ENCODE measurements at places on chromosomes 7 and 10.

DNA sequence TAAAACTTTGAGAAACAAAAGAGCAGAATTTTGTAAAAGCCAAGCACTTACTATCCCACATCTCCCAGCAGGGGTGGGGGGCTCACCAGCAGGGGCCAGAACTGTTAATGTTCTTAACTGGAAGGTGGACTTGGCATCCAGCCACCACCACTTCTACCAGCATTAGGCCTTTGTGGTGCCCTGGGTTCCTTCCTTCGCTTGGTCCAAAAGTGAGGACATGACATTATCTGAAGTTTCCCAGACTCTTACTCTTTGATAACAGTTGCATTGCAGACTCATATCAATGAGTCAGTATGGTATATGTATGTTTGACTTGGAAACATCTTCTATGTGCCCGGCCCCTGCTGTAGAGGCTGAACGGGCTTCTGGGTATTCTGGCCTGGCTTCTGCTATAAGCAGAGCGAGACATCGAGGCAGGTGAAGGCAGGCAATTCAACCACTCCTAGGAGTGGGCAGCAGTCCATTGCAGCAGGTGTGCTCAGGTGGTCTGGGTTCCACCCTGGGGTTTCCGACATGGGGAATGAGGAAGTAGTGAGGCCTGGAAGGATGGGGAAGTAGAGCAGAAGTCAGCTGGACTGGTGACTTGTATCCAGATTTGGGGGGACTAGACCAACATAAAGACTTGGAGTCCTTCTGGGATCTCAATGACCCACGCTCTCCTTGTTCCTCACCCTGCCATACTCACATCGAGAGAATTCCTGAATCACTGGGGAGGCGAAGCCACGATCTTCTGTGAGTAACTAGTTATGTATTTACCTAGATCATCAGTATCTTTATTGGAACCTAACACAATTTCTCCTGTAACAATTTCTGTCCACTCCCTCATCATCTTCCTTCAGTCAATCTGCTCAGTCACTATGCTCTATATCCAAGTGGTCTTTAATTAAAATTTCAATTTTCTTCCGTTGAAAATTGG is 4.1 kb downstream of the ZNF777 start:
- no peak for DNase-seq

DNA sequence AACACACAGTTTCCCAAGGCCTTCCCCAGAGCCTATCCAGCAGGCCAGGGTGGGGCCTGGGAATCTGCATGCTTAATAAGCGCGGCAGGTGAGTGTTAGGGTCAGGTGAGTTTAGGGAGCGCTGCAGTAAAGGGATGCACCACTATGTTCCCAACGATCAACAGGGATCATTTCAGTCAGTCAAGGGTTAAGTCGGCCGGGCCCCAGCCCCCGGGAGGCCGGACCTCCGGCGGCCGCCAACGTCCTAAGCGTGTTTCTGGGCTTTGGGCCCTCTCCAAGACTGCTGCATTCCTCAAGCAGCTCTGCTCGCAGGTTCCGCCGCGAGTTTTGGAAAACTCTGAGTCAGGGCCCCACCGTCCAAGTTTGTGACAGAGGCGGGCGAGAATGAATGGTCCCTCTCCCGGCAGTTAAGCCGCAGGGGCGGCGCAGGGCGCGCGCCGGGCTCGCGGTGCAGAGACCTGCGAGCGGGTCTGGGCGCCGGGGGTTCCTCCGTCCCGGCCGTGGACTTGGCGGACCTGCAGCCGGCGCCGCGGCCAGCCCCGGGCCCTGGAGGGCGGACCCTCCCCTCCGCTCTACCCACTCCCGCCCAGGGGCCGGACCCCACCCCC is 81.6 kb downstream of the ARHGAP22 start:
- DNase-seq, result no peak

- DNase-seq, result peak; percentile 99
Measured at GRCh38 chr10:68901105-68901927, at the start of gene DDX50. Gene DDX50 (plus strand): TSS chr10:68901315. CDS start chr10:68901385, 70 bp downstream.

DNA sequence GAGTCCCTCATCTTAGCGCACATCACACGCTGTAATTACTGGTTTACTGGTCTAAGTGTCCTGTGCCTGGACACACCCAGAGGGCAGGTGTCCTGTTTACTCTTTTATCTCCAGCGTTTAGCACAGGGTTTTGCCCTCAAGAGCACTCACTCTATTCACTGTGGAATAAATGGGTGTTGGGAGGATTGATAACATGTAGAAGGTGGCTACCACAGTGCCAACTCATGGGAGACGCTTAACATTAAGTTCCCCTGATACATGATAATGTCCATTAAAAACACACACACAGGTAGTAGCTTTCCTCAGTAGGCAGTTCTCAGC is 96.1 kb upstream of the EFCAB10 start:
- DNase-seq, result no peak

GRCh38 chr7:139791316-139791715 is 13.5 kb upstream of the HIPK2 start:
- no peak for DNase-seq

DNA sequence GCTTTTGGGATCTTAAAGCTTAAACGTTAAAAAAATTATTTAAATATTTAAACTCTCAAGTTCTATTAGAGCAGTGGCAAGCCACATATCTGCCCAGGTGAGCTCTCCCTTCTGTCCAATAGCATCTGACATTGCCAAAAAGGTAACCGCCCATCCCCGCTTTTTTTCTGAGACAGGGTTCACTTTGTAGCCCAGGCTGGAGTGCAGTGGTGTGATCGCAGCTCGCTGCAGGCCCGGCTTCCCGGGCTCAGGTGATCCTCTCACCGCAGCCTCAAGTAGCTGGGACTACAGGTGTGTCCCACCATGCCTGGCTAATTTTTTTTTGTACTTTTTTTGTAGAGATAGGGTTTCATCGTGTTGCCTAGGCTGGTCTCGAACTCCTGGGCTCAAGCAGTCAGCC is 83.2 kb downstream of the RBM33 start:
- DNase-seq, result no peak

DNA sequence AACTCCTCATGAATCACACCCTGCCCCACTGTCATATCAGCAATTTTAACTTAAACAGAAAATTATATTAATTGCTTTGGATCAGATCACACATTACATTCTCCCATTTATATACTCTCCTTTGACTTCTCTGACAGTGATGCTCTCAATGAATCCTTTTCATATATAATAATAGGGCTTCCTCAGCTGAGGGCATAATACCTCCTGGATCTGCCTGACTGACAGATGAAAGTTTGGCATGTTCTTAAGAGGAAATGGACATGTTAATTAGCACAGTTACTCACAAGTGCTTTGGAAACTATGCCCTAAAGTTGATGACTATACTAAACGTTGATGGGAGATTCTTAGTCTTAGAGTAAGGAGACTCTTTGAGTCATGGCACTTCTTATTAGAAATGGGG is 478.2 kb upstream of the LRRN3 start:
- no peak for DNase-seq

DNA sequence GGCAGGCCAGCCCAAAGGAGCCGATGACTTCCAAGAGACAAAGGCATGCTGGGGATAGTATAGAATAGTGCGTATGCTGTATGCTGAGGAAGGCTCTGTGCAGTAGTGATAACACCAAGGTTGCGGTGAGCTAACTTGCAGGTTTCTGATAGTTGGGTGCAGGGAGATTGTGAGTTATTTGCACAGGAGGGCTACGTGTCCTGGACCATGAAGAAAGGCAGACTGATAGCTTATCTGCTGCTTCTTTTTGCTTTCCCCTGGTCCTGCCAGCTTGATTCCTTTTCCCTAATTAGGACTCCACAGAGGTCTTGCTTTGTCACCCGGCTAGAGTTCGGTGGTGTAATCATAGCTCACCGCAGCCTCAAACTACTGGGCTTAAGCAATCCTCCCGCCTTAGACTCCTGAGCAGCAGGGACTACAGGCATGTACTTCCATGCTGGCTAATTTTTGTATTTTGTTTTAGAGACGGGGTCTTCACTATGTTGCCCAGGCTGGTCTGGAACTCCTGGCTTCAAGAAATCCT is 43.9 kb upstream of the ARHGAP12 start:
- DNase-seq, result no peak

- DNase-seq, result no peak
Measured at GRCh38 chr7:105196473-105196872, 182.5 kb downstream of the KMT2E start.

DNA sequence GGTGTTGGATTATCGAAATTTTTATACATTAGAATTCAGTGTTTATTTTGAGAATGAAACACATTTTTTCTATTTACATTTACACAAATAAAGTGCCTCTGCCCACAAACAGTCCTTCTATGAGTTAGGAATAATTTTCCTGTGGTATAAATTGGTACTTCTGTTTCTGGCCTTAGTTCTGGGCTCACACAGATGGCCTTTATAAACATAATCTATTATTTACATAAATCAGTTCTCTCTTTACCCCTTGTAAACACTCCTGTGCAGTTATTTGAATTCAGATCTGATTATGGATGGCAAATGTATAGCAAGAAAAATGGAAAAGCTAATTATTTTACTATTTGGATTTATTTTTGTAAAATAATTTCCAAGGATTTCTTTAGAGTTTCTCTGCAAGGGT is 143.2 kb downstream of the PRKG1 start:
- no peak for DNase-seq

DNA sequence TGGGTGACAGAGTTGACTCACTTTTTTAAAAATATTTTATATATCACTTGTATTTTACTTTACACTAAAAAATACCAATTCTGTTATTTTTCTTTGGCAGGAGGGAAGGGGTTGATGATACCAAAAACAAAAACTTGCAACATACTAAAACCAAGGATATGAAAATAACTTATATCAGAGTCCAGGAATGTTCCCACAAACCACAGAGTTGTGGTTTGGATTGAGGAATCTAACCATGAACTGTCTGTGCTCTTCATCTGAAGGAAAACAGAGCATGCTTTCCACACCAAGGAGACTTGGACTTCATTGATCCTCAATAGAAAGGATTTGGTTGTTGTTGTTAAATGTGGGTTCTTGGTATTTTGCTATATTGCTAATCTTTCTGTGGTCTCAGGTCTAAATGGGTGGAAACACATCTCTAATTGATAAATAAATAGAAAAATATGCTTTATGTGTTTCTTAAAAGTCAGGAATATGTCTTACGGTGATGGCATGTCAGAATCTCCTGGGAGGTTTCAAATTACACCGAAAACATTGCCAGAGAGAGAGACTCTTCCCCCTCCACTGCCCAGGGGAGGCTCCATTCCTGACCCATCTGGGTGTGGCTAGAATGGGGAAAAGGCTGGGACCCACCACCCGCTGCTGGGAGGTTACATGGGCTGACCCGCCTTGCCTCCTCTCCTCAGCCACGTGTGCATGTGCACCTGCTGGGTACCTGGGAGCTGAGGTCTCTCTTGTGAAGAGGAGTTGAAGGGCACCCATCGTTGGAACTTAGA is 46.9 kb upstream of the STK17A start:
- no peak for DNase-seq

DNA sequence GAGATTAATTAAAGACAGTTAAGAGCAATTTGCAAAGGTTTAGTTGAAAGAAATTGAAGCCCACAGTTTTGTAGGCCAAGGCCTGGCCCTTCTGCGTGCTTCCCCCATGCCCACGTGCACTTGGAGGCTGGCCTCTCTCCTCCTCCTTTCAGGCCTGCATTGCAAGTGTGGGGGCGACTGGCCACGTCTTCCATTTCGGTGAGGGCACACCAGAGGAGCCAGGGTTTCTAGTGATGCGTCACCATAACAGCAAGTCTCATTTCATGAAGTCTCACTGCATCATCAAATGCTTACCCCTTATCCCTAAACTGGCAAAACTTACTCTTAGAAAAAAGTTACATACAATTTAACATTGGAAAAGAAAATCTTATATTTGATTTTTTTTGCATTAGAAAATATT is 141.2 kb downstream of the NRF1 start:
- DNase-seq, result no peak

GRCh38 chr10:33277135-33277536 is 57.3 kb downstream of the NRP1 start:
- DNase-seq, result no peak

GRCh38 chr10:35924759-35925158 is 282.7 kb upstream of the FZD8 start:
- DNase-seq, result no peak

- no peak for DNase-seq
Measured at GRCh38 chr7:116380025-116380424, 119.5 kb upstream of the CAV2 start.

DNA sequence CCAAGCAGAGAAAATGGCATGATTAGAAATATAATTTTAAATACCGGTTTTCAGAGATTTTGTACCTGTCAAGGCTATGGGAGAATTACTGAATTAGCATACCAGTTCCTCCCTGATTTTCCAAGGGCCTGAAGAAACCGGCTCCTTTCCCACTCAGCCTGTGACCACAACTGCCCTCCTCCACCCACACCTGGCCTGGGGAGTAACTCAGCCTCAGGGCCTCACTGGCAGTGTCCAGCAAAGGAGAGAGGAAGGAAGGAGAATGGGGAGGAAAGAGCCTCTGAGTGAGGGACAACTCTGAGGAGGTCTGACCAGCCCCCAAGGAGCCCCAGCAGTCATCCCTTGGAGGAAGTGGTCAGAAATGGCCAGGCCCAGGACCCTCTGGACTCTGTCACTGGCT is 98.0 kb upstream of the LYZL2 start:
- DNase-seq, result no peak

- DNase-seq, result no peak
Measured at GRCh38 chr7:13852281-13852968, 137.0 kb downstream of the ETV1 start.

DNA sequence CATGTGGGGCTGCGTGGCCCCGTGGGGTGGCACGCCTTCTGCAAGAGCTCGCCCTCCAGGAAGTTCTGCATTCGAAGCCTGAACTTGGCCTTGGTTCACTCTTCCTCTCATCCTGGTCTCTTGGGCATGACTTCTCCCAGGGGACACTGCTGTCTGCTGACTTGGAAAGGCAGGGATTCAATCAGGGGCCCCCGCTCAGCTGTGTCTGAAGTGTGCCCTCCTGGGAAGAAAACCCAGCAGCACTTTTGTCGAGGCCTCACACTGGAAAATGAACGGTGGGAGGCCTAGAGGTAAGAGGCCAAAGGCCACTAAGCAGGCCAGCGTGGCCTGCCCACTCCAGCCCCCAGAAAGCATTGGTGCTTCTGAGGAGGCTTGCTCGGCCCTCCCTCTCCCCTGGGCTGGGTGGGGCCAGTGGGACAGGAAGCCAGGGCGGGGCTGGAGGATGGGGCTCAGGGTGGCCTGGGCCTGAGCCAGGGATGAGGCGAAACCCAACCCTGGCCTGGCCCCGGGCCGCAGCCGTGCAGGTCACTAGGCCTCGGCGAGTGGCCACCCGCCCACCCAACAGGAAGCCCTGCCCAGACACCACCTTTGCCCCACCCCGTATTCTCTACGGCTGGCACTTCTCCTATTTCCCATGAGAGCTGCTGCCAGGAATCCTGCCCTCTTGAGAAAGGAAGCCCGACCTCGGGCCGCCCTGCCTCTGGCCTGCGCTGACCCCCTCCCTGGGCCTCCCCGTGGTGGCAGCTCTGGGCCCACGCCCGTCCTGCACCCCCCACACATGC is 81.1 kb downstream of the ZMIZ1 start:
- no peak for DNase-seq

GRCh38 chr10:111836571-111836970 is 347.0 kb downstream of the GPAM start:
- DNase-seq, result no peak
